HEK293T (cell line): ENCODE measurements at places on chromosomes 16 and 17.

- DNase-seq: peak; percentile 74
These were observed at the start of gene VEZF1 for GRCh38 chr17:57987581-57988300. TSS of gene VEZF1 (minus strand) at chr17:57988254. CDS start at chr17:57988111, 143 bp downstream.

- no peak for DNase-seq
These were observed 6.2 kb downstream of the PCGF2 start for GRCh38 chr17:38741921-38742410.

GRCh38 chr17:48678141-48678971 is 44.0 kb downstream of the PRAC1 start:
- DNase-seq: peak; percentile 89

- DNase-seq: no peak
These were observed 8.1 kb upstream of the KIFC3 start for GRCh38 chr16:57810197-57811031.

DNA sequence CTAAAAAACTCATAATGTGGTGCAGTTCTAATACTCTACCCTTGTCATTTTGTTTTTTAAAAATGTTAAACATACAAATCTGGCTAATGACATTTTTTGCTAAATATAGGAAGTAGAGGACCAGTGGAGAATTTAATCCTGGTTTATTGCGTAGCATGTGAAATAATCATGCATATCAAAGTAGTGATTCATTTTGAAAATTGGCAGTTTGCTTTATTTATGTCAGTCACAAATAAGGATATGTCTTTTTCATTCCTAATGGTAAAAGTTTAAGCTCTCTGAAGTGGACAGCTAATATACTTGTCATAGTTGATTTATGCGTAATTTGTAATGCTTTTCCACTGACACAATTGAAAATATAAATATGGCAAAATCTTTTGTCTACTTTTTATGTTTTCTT is 224.2 kb downstream of the BCAS3 start:
- no peak for DNase-seq

- DNase-seq: no peak
These were observed 11.0 kb upstream of the KRT19 start for GRCh38 chr17:41539071-41539492.

DNA sequence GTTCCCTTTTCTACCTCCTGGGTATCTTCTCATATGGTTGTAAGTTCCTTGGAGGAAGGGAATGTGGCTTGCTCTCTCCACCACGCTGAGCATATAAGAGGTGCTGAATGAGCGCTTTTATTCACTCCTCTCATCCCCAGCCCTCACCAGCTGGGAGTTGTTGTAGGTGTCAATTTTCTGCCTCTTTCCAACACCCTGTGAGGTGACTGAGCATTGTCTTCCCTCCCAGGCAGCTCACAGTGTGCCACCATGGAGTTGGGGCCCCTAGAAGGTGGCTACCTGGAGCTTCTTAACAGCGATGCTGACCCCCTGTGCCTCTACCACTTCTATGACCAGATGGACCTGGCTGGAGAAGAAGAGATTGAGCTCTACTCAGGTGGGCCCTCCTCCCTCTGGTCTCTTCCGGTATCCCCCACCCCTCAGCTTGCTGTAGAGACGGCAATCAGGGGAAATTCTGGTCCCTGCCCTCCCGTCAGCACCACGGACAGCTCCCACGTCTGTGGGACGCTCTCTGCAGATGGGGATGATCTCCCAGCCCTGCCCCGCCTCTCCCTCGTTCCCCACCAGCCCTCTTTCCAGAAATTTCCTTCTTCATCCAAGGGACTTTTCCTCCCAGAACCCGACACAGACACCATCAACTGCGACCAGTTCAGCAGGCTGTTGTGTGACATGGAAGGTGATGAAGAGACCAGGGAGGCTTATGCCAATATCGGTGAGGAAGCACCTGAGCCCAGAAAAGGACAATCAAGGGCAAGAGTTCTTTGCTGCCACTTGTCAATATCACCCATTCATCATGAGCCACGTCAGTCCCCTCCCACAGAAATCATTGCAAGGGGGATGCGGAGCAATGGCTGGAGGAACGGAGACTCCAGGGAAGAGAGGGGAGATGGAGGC is 18.3 kb downstream of the CIITA start:
- DNase-seq: peak; percentile 64

DNA sequence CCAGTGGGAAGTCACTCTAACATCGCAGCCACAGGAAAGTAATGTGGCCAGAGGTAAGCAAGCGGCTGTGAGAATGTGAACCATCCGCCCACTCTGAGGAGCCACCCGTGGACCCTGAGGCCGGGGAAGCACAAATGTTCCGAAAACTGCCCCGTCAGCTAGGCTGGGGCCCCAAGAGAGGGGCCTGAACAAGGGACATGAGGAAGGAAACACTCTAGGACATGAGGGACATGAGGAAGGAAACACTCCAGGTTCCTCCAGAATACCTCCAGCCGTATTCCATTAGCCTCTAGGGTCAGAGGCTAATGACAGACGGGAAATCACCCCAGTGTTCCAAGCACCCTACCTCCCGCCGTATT is 317 bp downstream of the TEFM start:
- peak; percentile 17 for DNase-seq

- no peak for DNase-seq
These were observed 24.8 kb downstream of the TTLL6 start for GRCh38 chr17:48792033-48792798.

GRCh38 chr16:88754912-88755744 is 29.9 kb downstream of the PIEZO1 start:
- DNase-seq: peak; percentile 42
